Activated CD8-positive, alpha-beta memory T cell treated with anti-CD3 and anti-CD28 coated beads for 4 hours (primary cell): ENCODE measurements at places on chromosomes 4 and X.

DNA sequence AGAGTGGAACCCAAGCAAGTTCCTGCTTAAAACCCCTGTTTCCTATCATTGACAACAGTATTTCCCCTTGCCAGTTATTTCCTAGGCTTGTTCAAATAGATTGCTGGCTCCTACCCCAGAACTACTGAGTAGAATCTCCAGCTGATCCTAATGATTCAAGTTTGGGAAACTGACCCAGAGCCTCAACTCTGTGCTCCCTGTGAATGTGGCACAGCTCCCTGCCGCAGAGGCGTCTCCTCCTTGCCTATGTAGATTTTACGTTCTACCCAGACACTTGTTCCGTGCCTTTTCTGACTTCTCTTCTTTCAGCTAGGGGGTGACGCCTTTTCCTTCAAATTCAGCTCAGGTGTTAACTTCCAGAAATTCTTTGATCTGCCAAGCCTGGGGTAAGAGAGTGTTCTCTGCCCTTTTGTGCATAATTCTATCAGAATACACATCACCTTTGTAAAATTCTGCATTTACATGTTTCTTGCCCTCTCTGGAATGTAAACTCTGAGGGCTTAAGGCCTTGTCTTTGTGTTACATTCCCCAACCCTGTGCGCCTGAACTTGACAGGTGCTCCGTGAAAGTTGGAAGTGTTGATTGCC, 4.4 kb downstream of the LSM6 start:
- DNase-seq = no peak

DNA sequence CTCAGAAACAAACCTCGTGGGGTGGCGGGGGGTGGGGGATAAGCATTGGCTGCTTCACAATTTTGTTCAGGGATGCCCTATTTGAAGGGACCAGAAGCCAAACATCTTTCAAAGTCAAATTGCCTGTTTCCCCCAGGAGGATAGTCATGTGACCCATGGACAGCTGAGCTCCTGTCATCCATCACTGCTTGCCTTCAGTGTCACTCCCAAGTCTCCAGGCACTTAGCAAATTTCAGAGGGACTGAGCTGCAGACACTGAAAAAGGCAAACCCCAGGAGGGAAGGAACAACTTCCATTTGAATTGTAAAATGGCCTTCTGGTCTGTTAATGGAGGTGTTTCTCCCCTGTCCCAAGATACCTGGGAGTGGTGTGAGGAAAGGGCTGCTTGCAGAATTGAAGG, 73.4 kb downstream of the FRMPD3 start:
- no peak for DNase-seq

DNA sequence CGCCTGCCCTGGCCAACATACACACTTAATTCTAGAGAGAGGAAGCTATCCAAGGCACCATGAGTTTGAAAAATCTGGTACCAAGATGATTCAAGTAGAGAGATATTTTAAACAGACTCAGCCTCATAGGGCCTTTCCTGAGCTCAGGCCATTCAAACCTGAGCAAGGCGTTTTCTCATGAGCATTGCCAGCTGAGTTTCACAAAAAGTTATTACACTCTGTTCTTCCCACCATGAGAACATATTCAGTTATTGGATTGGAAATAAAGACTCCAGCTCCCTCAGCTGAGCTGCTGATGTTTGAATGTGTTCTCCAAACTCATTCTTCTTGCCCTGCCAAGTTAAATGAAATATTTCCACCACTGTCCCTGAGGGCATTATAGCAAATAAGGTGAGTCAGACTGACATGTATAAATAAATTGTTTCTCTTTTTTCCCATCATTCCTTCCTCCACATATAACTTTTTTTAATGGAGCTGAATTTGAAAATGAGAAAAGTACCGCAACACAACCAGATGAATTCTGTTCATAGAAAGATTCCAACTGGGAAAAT, 429.6 kb downstream of the RAB28 start:
- no peak for DNase-seq

- DNase-seq = no peak
Observed at GRCh38 chrX:23811656-23812055, 28.7 kb downstream of the SAT1 start.

DNA sequence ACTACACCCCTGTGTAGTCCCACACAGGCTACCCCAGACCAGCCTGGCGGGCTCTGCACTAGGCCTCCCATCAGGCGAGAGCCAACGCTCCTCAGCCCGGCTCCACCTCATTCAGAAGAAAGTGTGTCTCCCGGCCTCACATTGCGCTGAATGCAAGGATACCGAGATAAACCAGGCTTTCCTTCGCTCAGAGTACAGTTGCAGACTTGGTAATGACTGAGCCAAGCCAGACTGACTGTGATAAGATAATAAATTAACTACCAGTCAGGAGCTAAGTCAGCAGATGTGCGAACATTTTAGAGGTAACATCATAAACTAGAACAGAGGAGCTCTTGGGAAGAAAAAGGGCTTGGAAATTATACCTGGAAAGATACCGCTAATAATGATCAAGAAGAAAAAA, 397.6 kb downstream of the TRIML1 start:
- DNase-seq = no peak

DNA sequence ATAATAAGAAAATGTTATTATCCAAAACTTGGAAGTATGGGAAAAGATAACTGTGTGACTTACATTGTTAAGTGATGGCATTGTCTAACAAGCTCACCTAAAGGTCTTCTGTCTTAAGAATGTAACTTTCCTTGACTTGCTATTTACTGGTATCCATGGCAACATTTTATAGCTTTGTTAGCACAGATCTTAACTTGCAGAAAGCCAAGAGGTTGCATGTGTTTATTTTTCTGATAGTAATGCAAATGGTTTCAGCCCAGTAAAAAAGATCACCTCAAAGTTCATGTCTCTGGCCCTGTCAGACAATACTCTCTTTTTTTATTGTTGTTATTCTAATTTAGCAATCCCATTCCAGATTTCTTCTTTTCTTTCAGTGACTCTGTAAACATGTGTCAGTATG, 425.3 kb downstream of the SPRY1 start:
- no peak for DNase-seq

GRCh38 chr4:139044291-139044690, 28.7 kb downstream of the NOCT start:
- DNase-seq = no peak

- DNase-seq = no peak
Observed at GRCh38 chrX:71320126-71320525, 18.6 kb downstream of the ITGB1BP2 start.

DNA sequence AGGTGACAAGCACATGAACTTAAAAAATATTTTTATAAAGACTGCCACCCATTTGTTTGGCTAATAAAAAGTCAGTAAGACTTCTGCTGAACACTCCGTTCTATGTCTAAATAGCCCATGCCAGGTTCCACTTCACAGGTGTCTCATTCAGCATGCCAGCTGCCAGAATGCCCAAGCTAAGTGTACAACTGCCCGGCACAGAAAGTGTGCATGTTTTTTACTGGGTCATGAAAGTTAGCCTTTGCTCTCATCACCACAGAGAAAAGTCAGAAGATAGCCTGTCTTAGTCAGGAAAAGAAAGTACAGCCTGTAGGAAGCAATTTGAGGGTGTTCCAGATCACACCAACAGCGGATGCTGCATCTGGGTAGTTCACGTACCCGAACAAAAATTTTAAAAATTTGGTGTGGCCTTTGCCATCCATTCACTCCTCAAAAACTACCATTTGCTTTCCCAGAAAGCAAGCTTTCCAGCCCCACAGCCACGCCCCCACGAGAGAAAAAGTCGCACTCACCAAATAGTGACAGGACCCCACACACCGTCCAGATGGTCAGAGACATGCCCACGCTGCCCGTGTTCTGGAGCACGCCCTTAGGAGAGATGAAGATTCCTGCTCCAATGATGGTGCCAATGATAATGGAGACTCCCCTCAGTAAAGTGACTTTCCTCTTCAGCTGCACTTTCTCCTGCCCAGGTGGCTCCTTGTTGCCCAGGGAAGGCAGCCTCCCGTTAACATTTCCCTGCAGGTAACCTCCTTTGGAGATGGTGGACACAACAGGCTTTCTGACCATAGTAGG, 671 bp downstream of the SLC7A11 start:
- DNase-seq = no peak

GRCh38 chrX:861340-861890, 230.8 kb downstream of the SHOX start:
- DNase-seq = no peak

DNA sequence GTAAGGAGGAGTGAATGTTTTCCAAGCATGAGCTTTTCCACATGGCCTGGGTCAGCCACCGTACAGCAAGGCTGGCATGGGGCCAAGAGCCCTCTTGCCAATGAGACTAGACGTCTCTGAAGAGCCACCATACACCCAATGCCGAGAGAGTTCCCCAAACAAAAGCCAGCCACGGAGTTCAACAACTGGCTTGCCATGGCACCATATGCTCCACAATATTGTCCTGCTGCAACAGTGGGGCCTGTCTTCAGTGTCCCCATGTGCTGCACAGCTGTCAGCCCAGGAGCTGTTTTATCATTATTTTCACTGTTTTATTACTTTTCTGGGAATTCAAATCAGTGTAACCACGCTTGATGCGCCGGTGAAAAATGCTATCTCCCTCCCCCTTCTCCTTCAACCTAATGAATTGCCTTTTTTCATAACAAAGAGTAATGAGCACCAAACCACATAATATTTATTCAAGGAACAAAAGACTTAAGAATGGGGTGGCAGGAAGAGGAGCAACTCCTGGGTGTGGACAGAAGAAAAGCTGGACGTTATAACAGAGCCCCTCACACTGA, 18.4 kb downstream of the MAML3 start:
- no peak for DNase-seq

- no peak for DNase-seq
Observed at GRCh38 chrX:20315140-20315539, 48.4 kb upstream of the RPS6KA3 start.

GRCh38 chr4:98744372-98745150, 86.2 kb upstream of the TSPAN5 start:
- no peak for DNase-seq

DNA sequence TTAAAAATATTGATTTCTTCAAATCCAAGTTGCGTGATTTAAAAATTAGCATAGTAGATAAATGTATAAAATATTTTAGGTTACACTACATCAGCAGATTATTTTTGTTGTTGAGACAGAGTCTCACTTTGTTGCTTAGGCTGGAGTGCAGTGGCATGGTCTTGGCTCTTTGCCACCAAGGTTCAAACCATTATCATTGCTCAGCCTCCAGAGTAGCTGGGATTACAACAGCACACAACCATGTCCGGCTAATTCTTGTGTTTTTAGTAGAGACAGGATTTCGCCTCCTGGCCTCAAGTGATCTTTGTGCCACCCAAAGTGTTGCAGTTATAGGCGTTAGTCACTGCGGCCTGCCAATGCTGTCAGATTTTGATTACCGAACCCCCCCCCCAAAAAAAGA, 1390.5 kb upstream of the TENM3 start:
- DNase-seq = no peak

DNA sequence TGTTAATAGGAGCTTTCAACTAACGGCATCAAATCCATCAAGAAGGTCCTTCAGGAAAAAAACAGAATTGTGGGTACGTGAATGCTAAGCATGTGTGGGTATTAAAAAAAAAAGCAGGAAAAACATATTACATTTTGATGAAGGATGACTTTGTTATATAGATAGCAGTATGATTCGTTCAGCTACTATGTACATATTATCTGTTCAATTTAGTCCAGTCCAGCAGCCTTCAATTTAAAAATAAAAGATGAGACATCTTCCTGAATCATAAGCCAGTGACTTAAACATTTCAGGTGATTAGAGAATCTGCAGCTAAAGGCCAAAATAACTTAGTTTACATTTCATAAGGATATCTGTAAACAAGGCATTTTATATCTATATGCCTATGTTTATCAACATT, 63.4 kb downstream of the LCORL start:
- DNase-seq = no peak

DNA sequence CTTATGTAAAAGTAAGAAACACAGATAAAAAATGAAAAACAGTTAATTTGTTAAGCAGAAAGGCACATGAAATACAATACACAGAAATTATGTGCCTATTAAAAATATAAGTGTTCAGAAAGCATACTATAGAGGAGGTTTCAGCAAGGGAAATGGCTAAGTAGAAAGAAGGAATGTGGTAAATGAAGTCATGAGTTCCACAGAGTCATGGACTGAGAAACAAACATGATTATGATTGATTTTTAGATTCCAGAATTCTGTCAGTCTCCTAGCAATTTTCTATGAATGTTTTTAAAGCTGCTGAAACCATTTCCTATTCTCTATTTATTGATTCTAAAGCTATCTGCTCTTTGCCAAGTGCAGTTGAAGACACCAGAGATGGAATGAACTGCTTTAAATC, 1398.4 kb downstream of the ARAP2 start:
- DNase-seq = no peak

- no peak for DNase-seq
Observed at GRCh38 chrX:151852294-151852693, 60.4 kb upstream of the MAGEA4 start.

- no peak for DNase-seq
Observed at GRCh38 chr4:5133201-5133600, 81.9 kb downstream of the STK32B start.

DNA sequence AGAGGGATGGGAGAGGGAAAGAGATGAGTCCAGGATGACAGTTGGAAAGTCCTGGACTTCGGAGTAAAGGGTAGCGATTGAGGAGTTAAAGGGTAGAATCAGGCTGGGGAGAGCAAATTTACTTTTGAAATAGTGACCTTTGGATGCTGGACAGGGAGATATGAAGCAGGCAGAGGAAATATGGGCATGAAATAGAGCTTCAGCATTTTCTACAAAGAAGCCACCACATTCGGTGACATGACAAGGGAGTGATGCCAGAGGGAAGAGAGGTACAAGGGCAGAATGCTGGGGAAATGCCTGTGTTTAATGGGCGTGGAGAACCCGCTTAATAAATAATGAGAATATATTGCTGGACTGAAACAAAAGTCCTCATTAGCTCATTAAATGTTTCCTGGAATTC, 92.7 kb downstream of the TBL1X start:
- no peak for DNase-seq

DNA sequence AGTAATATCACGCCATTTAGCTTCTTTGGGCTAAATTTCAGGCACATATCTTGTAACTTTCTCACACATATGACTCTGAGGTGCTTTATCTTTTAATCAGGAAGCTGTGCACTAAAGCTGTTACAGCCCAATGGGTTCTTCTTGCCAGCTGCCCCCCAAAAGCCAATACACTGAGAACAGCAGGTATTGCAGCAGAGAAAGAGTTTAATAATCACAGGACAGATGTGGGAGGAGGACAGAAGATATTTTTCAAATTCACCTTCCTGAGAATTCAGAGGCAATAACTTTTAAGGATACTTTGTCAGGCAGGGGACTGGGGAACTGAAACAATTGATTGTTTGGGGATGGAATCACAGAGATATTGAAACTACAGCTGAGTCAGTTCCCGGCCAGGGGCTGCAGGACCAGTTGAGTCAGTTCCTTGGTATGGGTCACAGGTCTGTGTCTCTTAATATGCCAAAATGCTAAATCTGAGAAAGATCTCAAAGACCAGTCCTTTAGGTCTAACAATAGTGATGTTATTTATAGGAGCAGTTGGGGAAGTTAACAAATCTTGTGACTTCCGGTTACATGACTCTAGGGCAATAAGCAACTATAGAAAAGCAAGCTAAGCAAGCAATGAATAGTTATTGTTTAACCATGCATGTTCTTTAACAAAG, 28.1 kb downstream of the DDIT4L start:
- DNase-seq = no peak

GRCh38 chr4:3040452-3041191, 33.7 kb downstream of the HTT-AS start:
- DNase-seq = no peak
